ENCODE measurements at places on chromosomes 11 and 22.
A peak's percentile ranks its signal among the peaks of the same experiment; 100 is the strongest.

DNA sequence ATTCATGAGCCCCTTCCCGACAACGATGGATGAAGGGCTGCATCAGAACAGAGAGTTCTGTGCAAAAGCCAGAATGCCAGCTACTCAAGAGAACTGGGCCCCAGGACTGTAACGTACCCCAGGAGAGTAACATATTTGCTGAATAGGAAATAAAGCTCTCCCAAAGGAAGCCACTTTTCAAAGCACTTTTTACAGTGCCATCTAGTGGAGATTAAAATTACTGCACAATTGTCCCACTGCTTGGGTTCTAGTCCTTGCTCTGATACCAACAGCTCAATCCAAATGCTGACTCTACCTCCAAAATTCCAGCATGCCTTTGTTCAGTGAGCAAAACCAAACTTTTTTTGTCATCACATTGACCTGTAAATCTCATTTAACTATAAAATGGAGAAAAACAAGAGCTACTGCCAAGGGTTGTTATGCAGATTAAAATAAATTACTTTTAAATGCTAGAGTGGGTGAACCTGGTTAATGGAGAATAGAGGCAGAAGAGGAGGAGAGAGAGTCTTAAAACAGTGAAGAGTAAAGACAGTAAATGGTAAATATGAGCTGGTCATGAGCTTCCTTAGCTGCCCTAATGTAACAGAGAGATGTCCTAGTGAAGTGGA lies 87.6 kb upstream of the FSHB start:
- DNase-seq, result peak; percentile 24

DNA sequence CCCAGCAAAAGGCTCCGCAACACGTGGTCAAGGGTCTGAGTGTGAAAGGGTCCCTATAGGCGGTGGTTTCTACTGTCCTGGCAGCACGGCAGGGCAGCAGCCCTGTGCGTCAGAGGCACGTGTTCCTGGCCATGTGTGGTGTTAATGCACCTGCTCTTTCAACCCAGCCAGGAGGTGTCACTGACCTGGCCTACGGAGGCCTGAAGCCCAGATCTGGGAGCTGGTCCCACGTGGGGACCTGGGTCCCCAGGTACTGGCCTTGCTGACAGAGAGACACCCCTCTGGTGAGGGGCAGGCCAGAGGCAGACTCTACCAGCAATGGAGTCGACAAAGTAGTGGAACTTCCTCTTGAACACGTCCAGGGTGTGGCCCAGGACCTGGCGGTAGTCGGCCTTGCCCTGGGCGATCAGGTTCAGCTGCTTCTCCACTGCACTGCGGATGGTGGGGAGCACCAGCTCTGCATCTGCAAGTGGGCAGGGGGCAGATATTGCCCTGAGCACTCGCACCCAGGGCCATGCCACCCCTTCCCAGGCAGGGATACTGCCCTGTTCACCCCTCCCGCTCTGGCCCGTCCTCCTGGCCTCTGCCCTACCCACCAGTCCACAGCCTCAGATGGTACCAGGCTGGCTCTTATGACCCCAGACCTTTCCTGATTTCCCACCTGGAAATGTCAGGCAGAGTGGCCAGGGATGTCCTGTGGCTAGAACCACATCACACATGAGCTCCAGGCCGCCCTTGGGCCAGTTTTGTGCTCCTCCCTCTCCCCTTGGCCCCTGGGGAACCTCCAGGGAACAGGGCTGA lies 6.8 kb upstream of the PPM1F start:
- DNase-seq, result no peak

DNA sequence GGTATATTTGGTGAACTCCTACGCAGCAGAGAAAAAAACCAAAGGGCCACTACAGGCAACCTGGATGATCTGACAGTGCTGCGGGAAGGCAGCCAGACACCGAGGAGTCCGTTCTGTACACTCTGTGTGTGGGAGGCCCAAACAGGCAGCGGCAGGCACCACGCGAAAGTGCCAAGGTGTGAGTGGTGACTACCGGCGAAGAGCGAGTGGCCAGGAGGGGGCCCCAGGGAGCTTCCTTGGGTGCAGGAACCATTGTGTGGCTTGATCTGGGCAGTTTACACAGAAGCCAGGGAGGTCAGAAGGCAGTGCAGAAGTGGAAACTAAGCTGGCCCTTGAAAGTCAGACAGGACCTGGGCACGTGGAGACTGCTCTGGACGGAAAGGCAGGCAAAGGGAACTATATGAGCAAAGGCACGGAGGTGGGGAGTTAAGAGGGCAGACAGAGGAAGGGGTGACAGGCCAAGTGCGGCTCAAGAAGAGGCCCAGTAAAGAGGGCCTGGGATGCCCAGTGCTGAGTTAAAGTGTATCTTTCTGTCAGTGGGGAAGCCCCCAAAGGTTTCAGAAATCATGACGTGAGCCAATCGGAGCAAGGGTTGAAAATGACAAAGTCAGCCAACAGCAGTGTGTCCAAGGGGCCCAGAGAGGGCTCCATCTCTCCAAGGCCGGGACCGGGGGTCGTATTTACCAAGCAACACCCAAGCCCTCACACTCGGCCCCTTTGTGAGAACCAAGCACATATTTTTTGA lies 10.6 kb downstream of the TMEM184B start:
- DNase-seq, result no peak

GRCh38 chr11:119103793-119104192 lies 2.1 kb upstream of the DPAGT1 start:
- peak; percentile 63 for DNase-seq

GRCh38 chr22:22818861-22819855 lies 68.5 kb upstream of the IGLL5 start:
- DNase-seq, result peak; percentile 29

DNA sequence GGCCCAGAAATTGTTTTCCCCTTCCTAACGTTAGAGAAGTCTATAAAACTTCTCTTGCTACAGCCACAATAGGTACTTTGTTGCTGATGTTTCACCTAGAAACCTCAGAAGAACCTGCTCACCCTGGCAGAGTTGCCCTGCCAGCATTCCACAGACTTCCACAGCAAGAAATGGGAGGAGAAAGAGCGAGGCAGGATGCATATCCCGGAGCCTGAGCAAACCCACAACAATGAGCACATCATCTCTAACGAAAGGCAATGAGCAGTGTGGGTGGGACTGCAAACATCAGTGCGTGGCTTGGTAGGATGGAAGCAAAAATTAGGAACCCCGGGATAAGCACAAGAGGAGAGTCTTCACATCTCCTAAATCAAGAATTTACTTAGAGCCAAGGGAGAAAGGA lies 892.3 kb downstream of the OPCML start:
- no peak for DNase-seq

- DNase-seq, result no peak
Measured at GRCh38 chr22:39471381-39472141, 14.7 kb downstream of the MGAT3 start.

DNA sequence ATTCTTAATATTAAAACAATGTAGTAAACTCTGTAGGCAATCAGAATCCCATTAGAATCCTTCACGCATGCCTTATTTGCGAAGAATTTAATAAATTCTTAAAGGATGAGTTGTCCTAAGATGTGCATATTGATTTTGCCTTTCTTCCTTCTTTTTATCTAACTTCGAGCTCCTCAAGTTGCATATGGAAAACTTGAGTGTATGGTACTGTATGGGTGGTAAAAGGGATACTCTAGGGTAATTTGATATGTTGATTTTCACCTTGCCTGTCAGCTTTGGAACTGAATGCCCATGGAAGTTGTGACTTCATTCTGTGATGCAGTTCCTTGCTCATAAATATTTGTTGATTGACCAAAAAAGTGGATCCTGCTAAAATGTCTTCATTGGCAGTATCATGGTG lies 193.8 kb downstream of the DDX10 start:
- no peak for DNase-seq

DNA sequence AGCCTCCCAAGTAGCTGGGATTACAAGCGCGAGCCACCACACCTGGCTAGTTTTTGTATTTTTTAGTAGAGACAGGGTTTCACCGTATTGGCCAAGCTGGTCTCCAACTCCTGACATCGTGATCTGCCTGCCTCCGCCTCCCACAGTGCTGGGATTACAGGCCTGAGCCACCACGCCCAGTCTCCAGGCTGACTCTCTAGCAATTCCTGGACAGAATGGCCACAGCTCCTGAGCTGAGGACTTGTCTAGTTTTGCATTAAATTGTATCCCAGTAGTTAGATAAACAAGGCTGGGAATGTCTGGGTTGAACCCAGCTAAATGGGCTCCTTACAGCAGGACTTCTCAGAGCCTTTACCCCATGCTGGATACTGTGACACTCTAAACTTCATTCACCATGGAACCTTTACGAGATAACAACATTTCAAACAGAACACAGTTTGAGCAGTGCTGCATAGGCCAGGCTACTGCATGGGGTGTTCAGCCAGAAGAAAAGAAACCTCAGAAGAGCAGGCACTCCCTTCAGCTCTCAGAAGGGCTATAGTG lies 13.9 kb upstream of the MOGAT2 start:
- no peak for DNase-seq

GRCh38 chr11:86115542-86116385 lies 46.9 kb upstream of the PICALM start:
- no peak for DNase-seq

GRCh38 chr22:31271026-31271425 lies 21.3 kb downstream of the PIK3IP1 start:
- no peak for DNase-seq

DNA sequence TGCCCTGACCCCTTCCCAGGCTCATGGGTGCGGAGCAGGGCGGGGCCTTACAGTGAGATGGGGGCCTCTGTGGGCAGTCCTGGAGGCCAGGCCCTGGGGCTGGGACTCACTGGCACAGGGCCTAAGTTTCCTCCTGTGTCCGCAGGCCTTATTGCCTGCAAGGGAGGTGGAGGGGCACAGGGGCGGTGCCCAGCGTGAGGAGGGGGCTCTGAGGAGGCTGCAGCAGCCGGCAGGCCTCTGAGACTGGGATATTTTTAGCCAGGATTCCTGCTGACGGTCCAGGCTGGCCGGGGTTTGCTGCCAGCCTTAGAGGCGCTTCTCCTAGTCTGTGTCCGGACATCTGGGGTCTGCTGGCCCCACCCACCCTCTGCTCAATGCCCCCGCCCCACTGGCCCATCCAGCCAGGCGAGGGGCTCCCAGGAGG lies 5.7 kb upstream of the RTN4R start:
- no peak for DNase-seq

DNA sequence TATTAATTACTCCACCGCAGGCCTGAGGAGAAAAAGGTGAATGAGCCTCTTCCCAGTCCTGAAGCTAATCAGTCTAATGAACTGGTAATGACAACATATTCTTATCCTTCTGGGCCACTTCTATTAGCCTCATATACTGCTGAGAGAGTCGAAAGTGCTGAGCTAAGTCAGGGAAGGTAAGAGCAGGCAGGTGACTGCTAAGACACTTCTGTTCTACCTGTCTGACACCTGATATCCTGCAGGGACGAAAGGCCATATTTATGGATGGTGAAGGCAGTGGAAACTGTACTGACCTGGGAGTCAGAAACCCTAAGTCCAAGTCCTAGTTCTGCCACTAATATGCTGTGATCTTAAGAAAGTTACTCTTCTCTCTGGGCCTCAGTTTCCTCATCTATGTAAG lies 3.5 kb downstream of the TBC1D10A start:
- DNase-seq, result no peak

DNA sequence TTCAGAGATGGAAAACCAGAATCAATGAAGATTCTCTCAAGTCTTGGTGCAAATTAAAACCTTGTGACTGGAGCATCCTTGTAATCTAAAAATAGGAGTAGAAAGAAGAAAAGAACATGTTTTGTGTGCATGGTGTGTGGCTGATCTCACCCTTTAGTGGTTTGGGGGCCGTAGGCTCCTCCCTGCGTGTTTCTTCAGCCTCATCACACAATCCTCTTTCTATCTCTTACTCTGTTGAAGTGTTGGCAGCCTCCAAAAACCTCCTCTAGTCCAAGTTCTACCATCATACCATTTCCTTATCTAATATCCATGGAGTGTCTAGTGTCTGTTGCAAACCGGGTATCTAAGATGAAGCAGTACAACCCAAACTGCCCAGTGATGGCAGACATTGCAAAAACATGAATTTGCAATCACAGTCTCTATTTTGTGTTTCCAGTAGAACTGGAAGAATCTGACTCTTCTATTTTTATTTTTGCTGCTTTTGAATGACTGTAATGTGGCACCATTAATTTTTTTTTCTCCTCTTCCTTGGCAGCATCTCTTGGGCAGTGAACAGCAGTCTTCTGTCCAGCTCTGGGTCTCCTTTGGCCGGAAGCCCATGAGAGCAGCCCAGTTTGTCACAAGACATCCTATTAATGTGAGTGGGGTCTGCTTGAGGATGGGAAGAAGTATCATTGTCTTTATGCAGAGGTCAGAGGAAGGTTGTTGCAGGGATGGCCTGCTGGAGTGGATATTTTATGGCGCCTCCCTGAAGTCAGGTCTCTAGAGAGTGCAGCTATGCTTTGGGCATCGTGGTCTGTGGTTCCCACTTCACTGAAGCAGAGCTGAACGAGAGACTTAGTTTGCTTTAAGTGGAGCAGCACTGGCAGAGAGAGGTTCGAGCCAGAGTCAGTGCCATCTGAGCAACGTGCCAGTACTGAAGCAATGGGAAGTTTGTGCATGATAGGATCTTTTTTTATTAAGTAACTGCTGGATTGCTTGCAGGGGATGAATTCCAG lies 60.0 kb upstream of the SORL1-AS1 start:
- DNase-seq, result no peak

- no peak for DNase-seq
Measured at GRCh38 chr11:85724748-85725465, 38.9 kb upstream of the CCDC89 start.

DNA sequence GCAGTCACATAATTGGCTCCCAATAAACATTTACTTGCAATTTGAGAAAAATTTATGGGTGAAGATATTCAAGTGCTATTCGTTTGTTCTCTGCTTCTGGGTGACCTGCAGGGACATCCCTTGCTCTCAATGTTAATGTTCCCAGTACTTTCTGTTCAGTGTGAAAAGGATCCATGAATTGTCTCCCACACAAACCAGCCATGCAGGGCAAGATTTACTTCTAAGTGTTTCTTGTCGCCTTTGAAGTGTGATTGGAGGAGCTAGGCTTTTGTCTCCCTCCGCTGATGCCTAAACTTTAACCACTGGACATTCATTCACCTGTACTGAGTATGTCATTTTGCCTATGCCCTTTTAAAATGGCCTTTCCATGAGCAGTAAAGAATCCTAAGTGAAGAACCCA lies 66.4 kb upstream of the ADA2 start:
- no peak for DNase-seq

DNA sequence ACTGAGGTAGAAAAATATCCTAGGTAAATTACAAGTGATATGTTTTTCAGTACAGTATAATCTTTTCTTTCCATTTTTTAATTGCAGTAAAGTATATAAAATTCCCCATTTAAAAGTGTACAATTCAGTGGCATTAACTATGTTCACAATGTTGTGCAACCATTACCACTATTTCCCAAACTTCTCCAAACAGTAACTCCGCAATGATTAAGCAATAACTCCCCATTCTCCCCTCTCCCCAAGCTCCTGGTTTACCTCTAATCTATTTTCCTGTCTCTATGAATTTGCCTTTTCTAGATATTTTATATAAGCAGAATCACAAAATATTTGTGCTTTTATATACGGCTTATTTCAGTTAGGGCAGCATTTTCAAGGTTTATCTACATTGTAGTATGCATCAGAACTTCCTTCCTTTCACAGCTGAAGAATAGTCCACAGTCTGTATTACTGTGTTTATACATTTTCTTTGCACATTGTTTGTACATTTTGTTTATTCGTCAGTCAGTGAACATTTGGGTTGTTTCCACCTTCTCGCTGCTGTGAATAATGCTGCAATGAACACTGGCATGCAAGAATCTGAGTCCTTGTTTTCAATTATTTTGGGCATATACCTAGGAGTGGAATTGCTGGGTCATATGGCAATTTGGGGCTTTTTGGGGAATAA lies 110.7 kb downstream of the RPL27A start:
- no peak for DNase-seq

- no peak for DNase-seq
Measured at GRCh38 chr11:46364056-46364455, 16.8 kb downstream of the DGKZ start.
